NCI-H2227 treated with DMSO at 0.1 percent for 48 hours (cell line): ENCODE measurements at places on chromosomes 5 and 9.

DNA sequence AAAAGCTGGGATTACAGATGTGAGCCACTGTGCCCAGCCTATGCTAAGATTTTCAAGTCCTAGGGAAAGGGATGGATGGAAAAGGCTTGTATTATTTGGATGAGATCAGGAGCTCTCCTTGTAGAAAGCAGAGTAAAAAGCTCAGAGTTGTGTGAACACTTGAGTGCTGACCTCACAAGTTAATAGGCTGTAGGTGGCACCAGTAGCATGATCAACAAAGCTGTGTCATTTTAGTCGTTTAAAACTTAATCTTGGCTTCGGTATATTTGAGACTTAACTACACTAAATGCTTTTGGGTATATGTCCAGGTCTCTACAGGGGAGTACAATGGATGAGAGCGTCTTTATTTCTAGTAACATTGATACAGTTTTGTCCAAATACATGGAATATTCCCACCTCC lies 264.2 kb downstream of the TMEM38B start:
- no peak for DNase-seq

DNA sequence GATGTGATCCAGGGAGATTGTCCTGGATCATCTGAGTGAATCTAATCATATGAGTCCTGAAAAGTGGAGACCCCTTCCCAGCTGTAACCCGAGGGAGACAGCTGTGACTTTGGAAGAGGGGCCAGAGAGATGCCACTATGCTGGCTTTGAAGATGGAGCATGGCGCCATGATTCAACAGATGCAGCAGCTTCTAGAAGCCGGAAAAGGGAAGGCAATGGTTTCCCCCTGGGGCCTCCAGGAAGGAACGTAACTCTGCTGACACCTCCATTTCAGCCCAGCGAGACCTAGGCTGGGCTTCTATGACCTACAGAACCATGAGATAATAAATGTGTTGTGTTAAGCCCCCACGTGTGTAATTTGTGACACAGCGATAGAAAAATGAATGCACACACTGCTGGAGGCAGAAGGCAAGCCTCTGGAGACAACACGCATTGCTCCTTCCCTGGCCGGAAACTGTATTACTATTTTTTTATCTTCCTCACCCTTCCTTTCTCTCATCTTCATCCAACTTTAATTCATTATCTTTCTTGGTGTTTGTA lies 16.6 kb upstream of the SARDH start:
- DNase-seq, result no peak

- peak; percentile 51 for DNase-seq
Observed at GRCh38 chr5:36744773-36745589, 131.6 kb upstream of the NIPBL start.

GRCh38 chr5:55227664-55228430 lies 732 bp upstream of the MCIDAS start:
- DNase-seq, result no peak

DNA sequence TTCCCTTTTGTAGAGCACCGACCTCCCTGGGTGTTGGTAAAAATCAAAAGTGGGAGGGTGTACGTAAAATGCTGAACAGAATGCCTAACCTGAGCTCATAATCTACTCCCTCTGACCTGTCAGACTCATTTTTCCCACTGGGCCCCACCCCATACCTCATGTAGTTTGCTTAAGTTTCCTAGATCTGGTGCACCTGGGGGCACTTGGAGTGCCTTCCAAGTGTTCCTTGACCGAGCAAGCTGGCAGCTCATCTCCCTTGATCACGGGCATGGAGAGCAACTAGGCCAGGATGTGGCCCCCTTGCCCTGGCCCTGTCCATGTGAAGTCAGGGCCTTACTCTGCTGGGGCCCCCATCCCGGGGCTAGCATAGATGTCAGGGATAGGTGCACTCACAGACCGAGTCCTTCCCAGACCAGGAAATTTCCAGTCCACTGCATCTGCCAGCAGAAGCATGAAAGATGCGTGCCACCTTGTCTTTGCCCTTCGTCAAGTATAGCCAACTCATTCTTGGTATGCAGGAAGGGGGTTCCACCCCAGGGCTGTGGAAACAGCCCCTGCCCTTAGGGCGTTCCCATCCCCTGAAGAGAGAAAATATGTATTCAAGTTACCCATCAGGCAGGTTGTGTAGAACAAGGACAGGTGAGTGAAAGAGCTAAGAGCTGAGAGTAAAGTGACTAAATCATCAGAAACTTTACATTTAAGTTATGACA lies 41.9 kb downstream of the SLC22A5 start:
- no peak for DNase-seq

DNA sequence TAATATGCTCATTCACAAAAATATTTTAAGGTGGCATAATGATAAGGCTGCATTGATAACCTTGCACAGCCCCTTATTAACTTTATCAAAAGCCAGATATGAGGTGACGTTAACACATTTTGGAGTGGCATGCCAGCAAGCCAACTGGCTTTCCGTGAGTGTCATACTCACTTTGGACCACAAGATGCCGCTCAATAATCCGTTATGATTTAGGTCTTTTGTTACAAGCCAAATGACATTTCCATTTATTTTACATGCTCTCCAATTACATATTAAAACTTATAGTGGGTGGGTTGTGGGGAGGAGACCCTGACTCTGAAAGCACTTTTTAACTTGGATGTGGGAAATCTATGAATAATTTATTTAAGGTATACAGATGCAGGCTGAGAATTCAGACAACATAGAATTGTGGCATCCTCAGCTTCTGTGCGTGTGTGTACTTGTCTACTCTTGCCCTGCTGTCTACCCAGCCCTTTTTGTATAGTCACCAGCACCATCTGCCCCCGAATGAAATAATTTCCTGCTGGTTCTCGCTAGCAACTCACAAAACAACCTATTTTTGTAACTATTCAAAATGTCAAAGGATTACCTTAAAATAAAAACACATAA lies 305.1 kb downstream of the PSAT1 start:
- peak; percentile 58 for DNase-seq

- DNase-seq, result no peak
Observed at GRCh38 chr5:82405618-82406204, 127.6 kb upstream of the RPS23 start.

- DNase-seq, result no peak
Observed at GRCh38 chr5:100313657-100314056, 221.5 kb upstream of the FAM174A start.

DNA sequence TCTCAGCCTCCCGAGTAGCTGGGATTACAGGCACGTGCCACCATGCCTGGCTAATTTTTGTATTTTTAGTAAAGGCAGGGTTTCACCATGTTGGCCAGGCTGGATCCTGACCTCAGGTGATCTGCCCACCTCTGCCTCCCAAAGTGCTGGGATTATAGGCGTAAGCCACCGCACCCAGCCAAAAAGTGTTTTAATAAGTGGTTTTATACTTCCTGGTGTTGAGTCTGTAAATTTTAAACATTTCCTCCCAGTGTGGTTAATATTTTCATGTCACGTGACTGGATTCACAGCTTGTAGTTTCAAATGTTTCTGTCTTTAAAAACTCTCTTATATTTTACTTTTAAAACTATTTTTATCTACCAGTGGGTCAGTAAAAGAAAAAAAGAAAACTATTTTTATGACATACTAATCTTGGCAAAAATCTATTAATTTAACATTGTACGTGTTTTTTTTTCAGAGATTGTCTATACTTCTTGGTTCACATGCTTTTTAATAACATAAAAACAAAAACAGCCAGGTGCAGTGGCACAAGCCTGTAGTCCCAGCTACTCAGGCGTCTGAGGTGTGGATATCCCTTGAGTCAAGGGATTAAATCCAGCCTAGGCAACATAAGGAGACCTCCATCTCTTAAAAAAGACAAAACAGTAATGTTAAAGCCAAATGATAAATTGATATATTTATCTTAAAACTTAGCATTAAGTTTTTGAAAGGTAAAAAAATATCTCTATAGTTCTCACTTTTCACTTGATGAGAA lies 117.1 kb downstream of the DMXL1 start:
- DNase-seq, result no peak

DNA sequence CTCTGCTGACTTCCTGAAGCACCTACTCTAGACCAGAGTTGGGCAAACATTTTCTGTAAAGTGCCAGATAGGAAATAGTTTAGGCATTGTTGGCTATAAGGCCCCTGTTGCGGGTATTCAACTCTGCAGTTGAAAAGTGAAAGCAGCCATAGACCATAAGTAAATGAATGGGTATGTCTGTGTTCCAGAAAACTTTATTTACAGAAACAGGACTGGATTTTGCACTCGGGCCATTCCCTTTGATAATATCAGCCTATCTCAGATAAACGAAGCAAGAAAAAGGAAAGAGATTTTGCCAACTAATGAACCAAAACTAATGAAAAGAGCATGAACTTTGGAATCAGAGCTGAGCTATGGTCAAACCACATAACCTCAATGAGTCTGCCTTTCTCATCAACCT lies 184.4 kb downstream of the SAXO1 start:
- DNase-seq, result no peak

DNA sequence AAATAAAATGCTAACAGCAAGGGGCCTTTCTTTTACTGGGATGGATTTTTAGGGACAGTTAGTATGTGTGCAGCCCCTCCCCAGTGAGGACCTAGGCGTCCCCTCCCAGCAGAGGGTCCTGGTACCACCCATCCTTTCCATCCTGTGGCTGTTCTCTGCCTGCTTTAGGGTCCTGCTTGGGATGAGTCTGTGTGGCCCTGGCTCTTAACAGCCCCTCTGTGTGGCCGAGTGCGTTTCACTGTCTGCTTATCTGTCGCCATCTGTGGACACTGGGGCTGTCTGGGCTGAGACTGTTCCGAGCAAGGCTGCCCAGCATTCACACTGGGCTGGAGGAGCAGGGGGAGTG lies 17.0 kb downstream of the WNK2 start:
- DNase-seq, result no peak

DNA sequence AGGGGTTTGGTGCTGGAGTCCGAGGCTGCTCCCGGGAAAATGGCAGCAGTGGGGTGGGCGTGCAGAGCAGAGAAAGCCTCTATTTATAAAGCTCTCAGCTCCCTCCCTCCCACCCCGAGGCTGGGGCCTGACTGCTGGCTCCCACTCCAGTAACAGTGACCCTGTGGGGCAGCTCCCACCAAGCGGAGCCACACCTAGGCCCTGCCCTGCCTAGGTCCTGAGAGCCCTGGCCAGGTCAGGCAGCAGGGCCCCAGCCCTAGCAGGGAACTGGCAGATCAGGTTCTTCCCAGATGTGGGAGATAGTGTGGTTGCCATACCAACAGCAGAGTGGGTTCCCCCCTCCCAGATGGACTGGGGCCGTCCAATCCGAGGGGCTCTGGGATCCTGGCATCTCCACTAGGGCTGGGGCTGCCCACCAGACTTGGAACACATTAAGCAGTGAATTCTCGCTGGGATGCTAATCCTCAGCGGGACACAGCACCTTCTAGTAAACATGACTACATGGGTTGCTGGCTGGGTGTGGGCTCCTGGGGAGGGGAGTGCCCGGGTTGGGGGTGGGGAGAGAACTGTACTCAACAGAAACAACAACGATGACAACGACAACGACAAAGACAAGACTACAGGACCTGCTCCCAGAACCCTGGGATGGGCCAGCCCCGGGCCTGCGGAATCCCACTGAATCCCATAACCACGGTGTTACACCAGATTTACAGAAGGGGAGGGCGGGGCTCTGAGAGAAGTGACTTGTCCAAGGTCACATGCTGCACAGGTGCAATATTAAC lies 1.5 kb downstream of the SH3GLB2 start:
- no peak for DNase-seq

DNA sequence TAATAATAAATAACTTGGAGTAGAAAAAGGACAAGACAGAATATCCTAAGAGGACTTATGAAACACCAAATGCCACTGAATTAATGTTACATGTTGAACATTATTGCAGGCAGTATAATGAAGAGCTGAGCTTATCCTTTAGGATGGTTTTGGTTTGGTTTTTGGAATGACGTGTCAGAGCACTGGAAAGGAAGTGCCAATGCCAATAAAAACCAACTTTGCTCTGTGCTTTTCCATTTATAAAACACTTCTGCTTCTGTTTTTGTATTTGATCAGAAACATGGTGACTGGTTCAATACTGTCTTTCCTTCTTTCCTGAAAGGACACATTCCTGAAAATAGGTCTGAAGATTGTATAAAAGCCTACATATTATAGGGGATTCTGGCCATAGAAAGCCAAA lies 4.2 kb downstream of the MEGF10 start:
- no peak for DNase-seq

DNA sequence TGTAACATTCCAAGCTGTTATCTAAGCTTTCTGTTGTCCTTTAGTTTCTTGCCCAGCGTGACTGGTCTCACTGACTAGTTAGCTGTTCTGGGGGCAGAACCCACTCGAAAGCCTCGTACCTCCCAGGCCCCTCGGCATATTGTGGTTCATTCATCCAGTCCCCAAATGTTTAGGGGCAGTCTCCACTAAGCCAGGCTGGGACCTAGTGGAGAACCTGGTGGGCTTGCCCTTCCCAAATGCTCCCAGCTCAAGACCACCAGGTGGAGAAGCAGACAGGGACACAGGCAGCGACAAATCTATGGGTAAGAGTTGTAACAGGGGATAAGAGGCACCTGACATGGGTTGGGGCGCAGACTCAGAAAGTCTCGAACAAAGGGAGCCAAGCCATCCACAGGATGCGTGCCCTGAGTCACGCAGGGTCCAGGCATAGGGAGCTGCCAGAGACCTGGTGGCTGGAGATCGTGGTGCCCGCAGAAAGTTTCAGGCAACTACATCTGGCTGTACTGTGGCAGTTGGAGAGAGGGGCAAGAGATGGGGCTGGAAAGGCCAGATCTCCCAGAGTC lies 851 bp upstream of the EEIG1 start:
- DNase-seq, result no peak

DNA sequence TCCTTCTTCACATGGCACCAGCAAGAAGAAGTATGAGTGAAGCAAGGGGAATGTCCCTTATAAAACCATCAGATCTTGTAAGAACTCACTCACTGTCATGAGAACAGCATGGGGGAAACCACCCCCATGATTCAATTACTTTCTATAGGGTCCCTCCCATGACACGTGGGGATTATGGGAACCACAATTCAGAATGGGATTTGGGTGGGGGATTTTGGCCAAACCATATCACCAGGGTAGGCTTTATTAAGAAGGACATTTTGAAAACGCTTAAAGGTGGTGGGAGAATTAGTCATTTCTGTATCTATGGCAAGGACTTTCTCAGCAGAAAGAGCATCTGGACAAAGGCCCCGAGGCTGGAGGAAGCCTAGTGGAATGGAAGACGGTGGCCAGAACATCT lies 100.2 kb upstream of the ADAMTS16 start:
- DNase-seq, result no peak

DNA sequence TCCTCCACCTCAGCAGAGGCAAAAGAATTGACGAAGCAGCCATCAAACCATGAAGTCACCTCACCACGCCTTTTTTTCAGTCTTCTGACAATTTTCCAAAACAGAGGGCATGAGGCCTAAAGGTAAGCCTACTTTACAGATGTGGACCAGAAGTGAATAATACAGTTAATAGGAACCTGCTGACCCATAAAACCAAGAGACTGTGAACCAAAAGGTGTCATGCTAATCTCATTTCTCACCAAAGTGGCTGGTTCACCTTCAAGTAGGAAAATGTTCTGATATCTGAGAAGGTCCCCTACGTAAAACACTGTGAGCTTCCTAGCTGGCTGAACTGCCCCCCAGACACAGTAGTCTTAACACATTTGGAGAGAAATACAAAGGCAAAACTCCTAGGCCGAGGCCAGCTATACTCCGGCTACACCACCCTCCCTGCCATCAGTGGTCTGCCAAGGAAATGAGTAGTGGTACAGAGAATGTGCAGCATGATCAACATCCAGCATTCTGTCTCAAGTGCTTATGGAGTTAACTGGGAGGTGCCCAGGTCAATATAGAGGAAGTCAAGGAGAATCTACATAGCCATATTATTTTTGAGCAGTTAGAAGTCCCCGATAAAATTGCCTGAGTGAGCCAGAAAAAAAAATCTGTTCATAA lies 19.3 kb upstream of the F2RL2 start:
- DNase-seq, result no peak

GRCh38 chr9:107312376-107313050 lies 29.4 kb downstream of the RAD23B start:
- no peak for DNase-seq

GRCh38 chr5:1836176-1836890 lies 35.1 kb downstream of the NDUFS6 start:
- DNase-seq, result no peak
